Esophagus muscularis mucosa (tissue), 4 donors: ENCODE measurements at places on chromosomes 12 and 14. TPM values are rescaled to one million over a fixed set of nuclear protein-coding genes. Genes with fewer than 3 reads are reported as not detected.
A peak's percentile ranks its signal among the peaks of the same experiment; 100 is the strongest.

GRCh38 chr14:53180272-53181221 lies 27.4 kb upstream of the DDHD1 start:
- peak; percentile 55 for DNase-seq

GRCh38 chr14:22547313-22547947 lies 41.6 kb downstream of the DAD1 start:
- DNase-seq = no peak

GRCh38 chr12:99235381-99235780 lies 412.2 kb upstream of the GARIN6 start:
- DNase-seq = no peak

DNA sequence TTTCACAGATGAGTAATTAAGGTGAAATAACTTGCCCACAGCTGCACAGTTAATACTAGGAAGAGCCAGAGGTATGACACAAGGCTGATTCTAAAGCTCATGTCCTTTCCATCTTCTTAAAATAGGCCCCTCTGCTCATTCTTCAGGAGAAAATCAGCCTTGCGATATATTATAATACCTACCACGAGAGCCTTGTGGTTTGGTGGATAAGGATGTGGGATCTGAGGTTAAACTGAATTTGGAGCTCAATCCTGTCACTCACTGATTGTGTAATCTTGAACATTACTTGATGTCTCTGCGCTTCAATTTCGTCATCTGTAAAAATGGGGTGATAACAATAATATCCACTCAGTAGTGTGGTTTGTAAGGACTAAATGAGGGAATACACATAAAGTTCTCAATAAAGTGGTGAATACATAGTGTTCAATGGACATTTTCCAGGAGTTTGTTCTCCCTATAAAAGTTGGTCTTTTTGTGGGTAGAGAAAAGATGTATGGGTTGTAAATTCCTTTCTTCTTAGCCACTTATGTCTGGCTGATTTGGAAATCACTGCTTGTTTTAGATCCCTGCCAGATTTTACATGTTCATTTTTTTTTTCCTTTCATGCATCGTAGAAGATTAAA lies 25.1 kb upstream of the ATP2B1 start:
- no peak for DNase-seq

- DNase-seq = peak; percentile 31
These were observed 143.4 kb downstream of the KCNK10 start for GRCh38 chr14:88179716-88180115.

- DNase-seq = no peak
These were observed 8.8 kb downstream of the RASSF3 start for GRCh38 chr12:64618953-64619590.

KDM5A gene
- 37.3 TPM for total RNA-seq

EPYC gene
- not detected for total RNA-seq

ETFBKMT gene
- total RNA-seq = 2.0 TPM
